ENCODE measurements at places on chromosomes 12 and 14. TPM values are rescaled to one million over a fixed set of nuclear protein-coding genes. Genes with fewer than 3 reads are reported as not detected.

DNA sequence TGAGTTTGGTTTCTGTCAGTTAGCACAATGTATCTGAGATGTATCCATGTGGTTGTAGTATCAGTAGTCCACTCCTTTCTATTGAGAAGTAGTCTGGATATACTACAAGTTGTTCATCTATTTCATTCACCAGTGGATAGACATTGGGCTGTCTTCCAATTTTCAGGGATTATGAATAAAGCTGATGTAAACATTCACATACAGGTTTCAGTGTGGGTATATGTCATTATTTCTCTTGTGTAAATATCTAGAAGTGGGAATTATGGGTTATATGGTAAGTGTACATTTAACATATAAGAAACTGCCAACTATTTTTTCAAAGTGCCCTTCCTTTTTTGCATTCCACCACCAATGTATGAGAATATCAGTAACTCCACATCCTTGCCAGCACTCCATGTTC is 35.9 kb downstream of the PHLDA1 start:
- no peak for DNase-seq

The SLC4A8 gene
- 2.5 TPM for total RNA-seq

DNA sequence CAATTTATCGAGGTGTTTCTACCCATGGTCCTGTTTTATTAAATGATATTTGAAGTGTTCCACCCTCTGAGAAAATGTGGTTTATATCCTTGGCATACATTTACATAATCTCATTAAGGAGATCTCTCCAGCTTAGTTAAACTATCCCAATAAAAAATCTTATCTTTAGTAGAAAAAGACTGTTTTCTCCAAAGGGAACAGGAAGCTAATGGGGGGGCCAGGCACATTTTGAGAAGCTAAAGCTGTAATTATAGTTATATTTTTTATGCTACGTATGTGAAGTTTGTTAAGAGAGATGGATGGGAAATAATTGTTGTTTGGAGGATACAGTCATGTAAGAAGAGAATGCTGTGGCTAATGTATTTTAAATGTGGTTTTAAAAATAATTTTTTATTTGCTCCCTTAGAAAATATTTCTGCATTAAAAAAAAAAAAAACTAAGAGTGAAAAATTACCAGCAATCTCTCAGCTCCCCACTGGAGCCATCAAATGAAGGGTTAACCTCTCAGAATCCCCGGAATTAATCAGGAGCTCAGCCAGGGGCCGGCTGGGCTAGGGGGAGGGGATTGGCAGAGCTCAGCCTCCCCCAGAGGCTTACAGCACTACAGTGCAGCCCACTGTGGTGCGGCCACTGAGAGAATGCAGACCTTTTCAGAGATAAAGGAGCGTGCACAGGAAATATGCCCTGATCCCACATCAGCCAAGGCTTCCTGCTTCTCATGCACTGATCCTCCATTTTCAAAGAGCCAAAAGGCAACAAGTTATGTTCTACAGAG is 185.8 kb downstream of the EGLN3 start:
- no peak for DNase-seq

The ARHGEF25 gene
- total RNA-seq = 16.3 TPM

DNA sequence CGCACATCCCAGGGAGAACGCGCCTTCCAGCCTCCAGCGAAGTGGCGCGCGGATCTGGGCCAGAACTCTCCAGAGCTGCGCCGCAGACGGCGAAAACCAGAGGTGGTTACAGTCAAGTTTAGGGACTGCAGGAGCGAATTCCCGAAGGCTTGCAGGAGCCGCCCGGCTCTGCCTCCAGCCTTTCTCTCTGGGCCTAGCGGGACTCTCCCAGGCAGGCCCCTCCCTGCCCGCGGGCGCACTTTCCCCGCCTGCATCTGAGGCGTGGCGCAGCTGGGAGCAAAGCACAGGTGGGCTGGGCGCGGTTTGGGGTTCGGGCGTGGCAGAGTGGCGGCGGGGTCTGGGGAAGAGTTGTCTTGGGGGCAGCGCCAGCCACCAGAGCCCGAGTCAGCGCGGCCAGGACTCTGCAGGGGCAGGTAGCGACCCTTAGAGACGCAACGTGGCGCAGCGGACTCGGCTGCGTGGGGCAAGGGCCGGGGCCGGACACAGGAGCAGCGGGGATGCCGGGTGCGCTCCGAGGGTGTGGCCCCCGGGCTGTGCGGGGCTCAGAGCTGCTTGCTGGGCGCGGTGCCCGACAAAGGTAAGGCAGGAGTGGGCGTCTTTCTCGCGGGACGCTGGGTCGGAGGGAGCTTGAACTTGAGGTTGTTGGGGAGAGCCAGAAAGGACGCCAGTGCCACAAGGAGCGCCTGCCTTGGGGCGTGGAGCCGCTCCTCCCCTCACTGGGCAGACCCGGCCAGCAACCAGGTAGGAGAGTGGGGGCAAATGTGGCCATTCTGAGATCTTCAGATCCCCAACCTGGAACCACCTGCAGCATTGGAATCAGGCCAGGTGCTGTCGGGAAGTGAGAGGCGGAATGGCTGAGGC is 1126.0 kb downstream of the AACS start:
- DNase-seq = no peak

The MYO1A gene
- 1.4 TPM for total RNA-seq

DNA sequence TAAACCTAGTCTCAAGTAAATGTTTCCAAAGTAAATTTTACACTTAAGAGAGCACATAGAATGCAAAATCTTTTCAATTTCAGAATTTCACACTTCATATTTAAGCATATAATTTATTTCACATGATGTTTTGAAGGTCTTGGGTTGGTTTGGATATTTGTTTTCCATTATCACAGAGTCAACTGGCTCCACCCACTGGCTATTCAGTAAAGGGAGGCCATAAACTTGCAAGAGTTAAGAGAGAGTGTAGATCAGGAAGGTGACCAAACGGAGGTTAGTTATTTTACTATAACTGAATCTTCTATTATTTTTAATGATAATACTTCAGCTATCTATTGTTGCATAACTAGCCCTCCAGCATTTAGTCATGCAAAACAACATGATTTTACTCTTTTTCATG is 6.2 kb upstream of the CPNE8 start:
- no peak for DNase-seq

GRCh38 chr12:14138495-14138894 is 157.1 kb upstream of the GRIN2B start:
- no peak for DNase-seq

The C12orf76 gene
- total RNA-seq = 25.0 TPM

The SPX gene
- 1.7 TPM for total RNA-seq

The KRT77 gene
- total RNA-seq = not detected

The PRB2 gene
- total RNA-seq = not detected

DNA sequence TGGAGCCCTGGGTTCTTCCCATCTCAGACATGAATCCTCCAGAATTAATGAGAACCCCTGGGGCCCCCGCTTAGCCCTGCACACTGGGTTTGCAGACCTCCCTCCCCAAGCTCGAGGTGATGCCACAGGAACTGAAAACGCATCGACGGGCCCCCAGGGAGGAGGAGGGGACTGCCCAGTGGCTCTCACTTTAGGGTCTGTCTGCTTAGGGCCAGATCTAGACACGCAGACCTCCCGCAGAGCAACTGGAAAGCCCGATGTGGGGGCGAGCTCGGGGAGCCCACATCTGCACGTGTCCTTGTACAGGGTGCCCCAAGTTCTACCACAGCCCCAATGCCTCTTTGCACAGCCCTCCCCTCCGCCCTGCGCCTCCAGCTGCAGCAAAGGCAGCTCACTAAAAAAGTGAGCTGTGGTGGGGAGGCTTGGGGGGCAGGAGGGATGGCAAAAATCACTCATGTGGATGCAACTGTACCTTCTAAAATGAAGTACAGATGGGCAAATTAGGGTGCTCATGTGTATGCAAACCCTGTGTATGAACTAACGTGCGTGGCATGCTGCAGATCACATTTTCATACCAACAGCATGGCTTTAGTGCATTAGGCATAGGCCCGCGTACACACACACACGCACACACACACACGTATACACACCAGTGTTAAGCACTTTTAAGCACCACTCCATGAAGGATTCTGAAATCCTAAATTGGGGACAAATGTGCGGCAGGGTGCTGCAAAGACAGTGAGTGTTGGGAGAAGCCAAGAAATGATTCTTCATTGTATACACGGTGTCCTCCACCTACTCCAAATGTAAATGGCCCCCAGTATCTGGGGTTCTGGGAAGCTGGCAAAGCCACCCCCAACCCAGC is 99.9 kb upstream of the MAP1LC3B2 start:
- no peak for DNase-seq

- peak; percentile 95 for DNase-seq
Observed at GRCh38 chr14:103057372-103058163, at the start of gene CDC42BPB. Gene CDC42BPB (minus strand): TSS chr14:103057549. CDS start chr14:103057173, 376 bp downstream.

The CMA1 gene
- total RNA-seq = 1.4 TPM

GRCh38 chr14:37585971-37586796 is 8.9 kb downstream of the FOXA1 start:
- DNase-seq = no peak

The M6PR gene
- total RNA-seq = 176 TPM

- DNase-seq = no peak
Observed at GRCh38 chr14:68972507-68973218, 6.4 kb downstream of the ACTN1 start.

DNA sequence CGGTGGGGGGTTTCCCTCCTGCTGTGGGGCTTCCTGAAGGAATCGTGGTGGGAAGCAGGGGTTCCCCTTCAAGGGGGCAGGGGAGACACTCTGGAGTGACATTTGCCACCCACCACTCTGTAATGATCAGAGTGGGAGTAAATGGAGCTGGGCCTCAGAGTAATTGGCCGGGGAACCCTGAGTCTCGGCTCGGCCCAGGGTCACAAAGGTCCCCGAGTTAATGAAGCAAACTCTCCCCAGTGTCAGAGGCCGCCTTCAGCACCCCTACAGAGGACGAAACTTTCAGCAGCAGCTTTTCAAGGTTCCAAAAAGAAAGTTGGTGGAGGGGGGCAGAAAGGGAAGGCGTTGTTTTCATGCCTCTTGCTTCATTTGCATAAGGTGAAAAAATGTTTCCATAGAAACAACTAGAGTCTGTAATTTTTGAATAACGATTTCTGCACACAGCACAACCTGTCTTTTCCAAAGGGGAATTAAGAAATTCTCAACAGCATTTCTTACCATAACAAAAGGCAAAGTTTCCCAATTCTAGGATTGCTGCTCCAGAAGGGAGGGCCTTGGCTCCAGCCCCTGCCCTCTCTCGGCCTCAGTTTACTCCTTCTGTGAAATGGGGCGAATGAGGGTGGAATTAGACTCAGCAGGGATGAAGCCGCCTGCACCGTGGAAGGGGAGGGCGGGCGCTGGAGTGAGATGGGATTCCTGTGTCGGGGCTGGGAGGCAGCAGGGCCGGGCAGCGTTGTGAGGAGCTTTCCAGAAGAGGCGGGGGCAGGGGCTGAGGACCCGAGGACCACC is 67.0 kb upstream of the BEGAIN start:
- no peak for DNase-seq

The TEDC1 gene
- 7.9 TPM for total RNA-seq

- DNase-seq = no peak
Observed at GRCh38 chr12:8912914-8913313, 1.4 kb upstream of the PHC1 start.

The PLEKHG3 gene
- total RNA-seq = 34.5 TPM
